Esophagus squamous epithelium (tissue), 5 donors: ENCODE measurements at places on chromosomes 2 and 18. TPM values are rescaled to one million over a fixed set of nuclear protein-coding genes. Genes with fewer than 3 reads are reported as not detected.

GRCh38 chr2:42150159-42150558 lies 19.0 kb upstream of the EML4 start:
- peaks cover 12% of the 10 kb centered on the region for H3K4me1 ChIP-seq
- no peaks in the 10 kb centered on the region for H3K27me3 ChIP-seq
- no peak overlapping the region for H3K27ac ChIP-seq

GRCh38 chr2:12769492-12770105 lies 52.9 kb downstream of the TRIB2 start:
- H3K4me3 ChIP-seq, result no peak overlapping the region
- no peaks in the 10 kb centered on the region for H3K27me3 ChIP-seq
- DNase-seq, result no peak
- H3K36me3 ChIP-seq, result no peaks in the 10 kb centered on the region

DNA sequence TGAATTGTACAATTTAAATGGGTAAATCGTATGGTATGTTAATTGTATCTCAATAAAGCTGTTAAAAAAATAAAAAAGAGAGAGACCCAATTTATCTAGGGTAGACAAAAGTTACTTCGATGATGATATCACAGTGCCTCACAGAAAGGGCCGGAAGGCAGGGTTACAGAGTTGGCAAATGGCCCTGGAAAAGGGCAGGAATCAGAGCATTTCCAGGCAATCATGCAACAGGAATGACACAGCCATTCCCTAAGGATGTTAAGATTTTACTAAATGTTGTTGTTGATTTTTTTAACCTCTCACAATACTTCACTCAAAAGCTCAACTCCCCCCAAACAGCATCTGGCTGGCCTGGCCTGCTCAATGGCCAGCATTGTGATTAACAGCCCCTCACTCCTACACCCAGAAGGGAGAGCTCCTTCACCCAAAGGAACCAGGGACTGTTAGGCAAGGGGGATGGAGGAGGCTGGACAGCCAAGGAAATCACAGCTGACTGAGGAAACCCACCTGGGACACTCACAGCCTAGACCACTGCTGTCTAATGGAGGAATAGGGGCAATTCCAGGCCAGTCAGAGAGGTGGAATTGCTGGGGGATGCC lies 7.7 kb upstream of the SP100 start:
- peak overlapping the region; percentile 62 for H3K27ac ChIP-seq
- H3K4me1 ChIP-seq, result peaks cover 22% of the 10 kb centered on the region
- no peaks in the 10 kb centered on the region for H3K36me3 ChIP-seq
- no peaks in the 10 kb centered on the region for H3K27me3 ChIP-seq

Gene KCNIP3
- 0.15 TPM for total RNA-seq

Gene LOXHD1
- not detected for total RNA-seq

- no peak overlapping the region for H3K4me3 ChIP-seq
- H3K27ac ChIP-seq, result no peak overlapping the region
- no peaks in the 10 kb centered on the region for H3K36me3 ChIP-seq
Observed at GRCh38 chr2:236254001-236254400, 10.2 kb downstream of the ASB18 start.

Gene SNED1
- 5.8 TPM for total RNA-seq

Gene LRP2
- not detected for total RNA-seq

DNA sequence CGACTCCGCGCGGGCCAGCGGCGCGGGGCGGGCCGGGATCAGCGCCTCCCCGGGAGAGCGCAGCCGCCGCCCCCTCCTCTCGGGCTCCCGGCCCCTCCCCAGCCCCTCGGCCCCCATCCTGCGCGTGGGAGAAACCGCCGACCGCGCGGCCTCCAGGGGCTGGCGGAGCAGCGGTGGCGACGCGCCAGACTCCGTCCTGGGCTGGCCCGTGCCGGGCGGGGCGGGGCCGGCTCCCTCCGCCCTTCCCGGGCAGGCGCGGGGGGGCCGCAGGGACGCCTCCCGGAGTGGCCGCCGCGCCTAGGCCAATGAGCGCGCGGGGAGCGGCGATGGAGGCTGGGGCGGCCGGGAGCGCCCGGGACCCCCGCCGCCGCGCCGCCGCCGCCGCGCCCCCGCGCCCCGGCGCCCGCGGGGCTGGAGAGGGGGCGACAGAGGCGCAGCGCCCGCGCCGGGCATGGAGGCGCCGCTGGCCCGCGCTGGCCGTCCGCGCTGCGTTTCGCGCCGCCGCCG lies 49.1 kb downstream of the KCNIP3 start:
- peak overlapping the region; percentile 86 for H3K27ac ChIP-seq
- H3K36me3 ChIP-seq, result no peaks in the 10 kb centered on the region
- peak overlapping the region; percentile 38 for H3K4me3 ChIP-seq
- peaks cover 13% of the 10 kb centered on the region for H3K4me1 ChIP-seq

- H3K36me3 ChIP-seq, result no peaks in the 10 kb centered on the region
- no peak overlapping the region for H3K27ac ChIP-seq
- H3K27me3 ChIP-seq, result no peaks in the 10 kb centered on the region
- no peak overlapping the region for H3K4me3 ChIP-seq
Observed at GRCh38 chr2:134555411-134555810, 163.4 kb downstream of the TMEM163 start.

- H3K4me1 ChIP-seq, result peaks cover 5% of the 10 kb centered on the region
- H3K27ac ChIP-seq, result no peak overlapping the region
- no peak for DNase-seq
- H3K27me3 ChIP-seq, result no peaks in the 10 kb centered on the region
- no peak overlapping the region for H3K4me3 ChIP-seq
Observed at GRCh38 chr18:3279201-3280185, 17.6 kb downstream of the MYL12B start.

GRCh38 chr18:43805646-43806194 lies 528.4 kb upstream of the SYT4 start:
- no peak for DNase-seq
- no peaks in the 10 kb centered on the region for H3K4me1 ChIP-seq
- H3K27ac ChIP-seq, result no peak overlapping the region
- H3K27me3 ChIP-seq, result no peaks in the 10 kb centered on the region

Gene CRYBA2
- total RNA-seq, result not detected

DNA sequence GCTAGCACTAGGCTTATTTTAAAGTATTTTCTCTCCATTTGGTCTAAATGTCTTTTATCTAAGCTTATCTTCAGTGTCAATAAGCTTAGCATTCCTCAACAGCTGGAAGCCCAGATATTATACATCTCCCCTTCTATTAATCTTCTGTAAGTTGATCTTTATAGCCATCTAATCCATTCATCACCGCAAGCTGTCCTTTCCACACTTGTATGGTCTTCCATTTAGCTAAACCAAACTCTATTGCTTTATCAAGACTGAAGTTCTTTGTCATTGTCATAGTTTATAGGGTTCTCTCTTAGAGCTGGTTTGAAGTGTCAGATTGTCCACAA lies 101.3 kb upstream of the GPR45 start:
- peaks cover 20% of the 10 kb centered on the region for H3K4me1 ChIP-seq
- no peaks in the 10 kb centered on the region for H3K36me3 ChIP-seq
- H3K27me3 ChIP-seq, result no peaks in the 10 kb centered on the region

GRCh38 chr18:9475643-9476591 lies 604 bp downstream of the RALBP1 start:
- H3K27me3 ChIP-seq, result no peaks in the 10 kb centered on the region
- peak overlapping the region; percentile 86 for H3K4me3 ChIP-seq
- peaks cover 35% of the 10 kb centered on the region for H3K4me1 ChIP-seq
- peaks cover 25% of the 10 kb centered on the region for H3K36me3 ChIP-seq

- no peak overlapping the region for H3K27ac ChIP-seq
- peaks cover 43% of the 10 kb centered on the region for H3K4me1 ChIP-seq
- no peaks in the 10 kb centered on the region for H3K27me3 ChIP-seq
- DNase-seq, result no peak
- no peaks in the 10 kb centered on the region for H3K36me3 ChIP-seq
Observed at GRCh38 chr2:120945832-120946499, 210.3 kb downstream of the GLI2 start.

Gene CYP27A1
- 3.5 TPM for total RNA-seq

Gene MEIS1
- 17.8 TPM for total RNA-seq

Gene CWC22
- total RNA-seq, result 19.0 TPM

- no peak overlapping the region for H3K4me3 ChIP-seq
- DNase-seq, result no peak
- no peaks in the 10 kb centered on the region for H3K4me1 ChIP-seq
- no peaks in the 10 kb centered on the region for H3K36me3 ChIP-seq
- no peak overlapping the region for H3K27ac ChIP-seq
Observed at GRCh38 chr18:77461062-77461688, 211.5 kb downstream of the GALR1 start.

DNA sequence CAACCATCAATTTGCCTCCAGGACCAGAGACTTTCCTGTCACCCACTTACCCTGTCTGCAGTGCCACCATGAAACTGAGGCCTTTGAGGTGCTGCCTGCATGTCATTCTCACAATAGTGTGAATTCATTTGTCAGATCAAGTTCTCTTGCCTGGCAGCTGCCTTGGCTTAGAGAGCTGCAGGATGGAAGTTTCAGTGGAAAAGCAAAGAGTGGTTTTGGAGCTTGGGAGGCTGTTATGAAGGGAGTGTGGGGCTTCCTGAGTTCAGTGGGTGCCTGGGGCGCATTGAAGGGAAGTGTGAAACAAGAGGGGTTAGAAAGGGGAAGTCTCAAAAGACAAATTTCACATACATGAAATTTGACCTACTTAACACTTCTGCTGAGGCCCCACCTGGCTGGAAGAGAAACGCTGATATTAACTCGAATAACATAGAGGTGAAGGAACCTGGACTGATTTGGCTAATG lies 7.9 kb upstream of the LBH start:
- no peaks in the 10 kb centered on the region for H3K27me3 ChIP-seq
- H3K4me3 ChIP-seq, result no peak overlapping the region
- H3K36me3 ChIP-seq, result no peaks in the 10 kb centered on the region
- no peak overlapping the region for H3K27ac ChIP-seq
- peaks cover 13% of the 10 kb centered on the region for H3K4me1 ChIP-seq
- DNase-seq, result no peak

- DNase-seq, result no peak
- no peak overlapping the region for H3K27ac ChIP-seq
- no peaks in the 10 kb centered on the region for H3K27me3 ChIP-seq
- H3K4me1 ChIP-seq, result no peaks in the 10 kb centered on the region
- H3K4me3 ChIP-seq, result no peak overlapping the region
- H3K36me3 ChIP-seq, result no peaks in the 10 kb centered on the region
Observed at GRCh38 chr2:208654056-208654455, 247.5 kb downstream of the PTH2R start.

- no peak for DNase-seq
- H3K27ac ChIP-seq, result no peak overlapping the region
- no peaks in the 10 kb centered on the region for H3K36me3 ChIP-seq
- no peaks in the 10 kb centered on the region for H3K27me3 ChIP-seq
- H3K4me1 ChIP-seq, result no peaks in the 10 kb centered on the region
Observed at GRCh38 chr18:9701609-9702349, 6.3 kb upstream of the RAB31 start.

Gene PLCL1
- 0.34 TPM for total RNA-seq

Gene DAW1
- 1.4 TPM for total RNA-seq

- H3K4me3 ChIP-seq, result no peak overlapping the region
- H3K27ac ChIP-seq, result no peak overlapping the region
- no peaks in the 10 kb centered on the region for H3K27me3 ChIP-seq
- no peak for DNase-seq
Observed at GRCh38 chr2:133602538-133602937, 34.3 kb upstream of the NCKAP5 start.

- DNase-seq, result no peak
- H3K4me1 ChIP-seq, result no peaks in the 10 kb centered on the region
- no peaks in the 10 kb centered on the region for H3K27me3 ChIP-seq
- no peak overlapping the region for H3K27ac ChIP-seq
Observed at GRCh38 chr18:74610051-74610615, 12.5 kb downstream of the ZNF407 start.

Gene D2HGDH
- 33.4 TPM for total RNA-seq

- no peak for DNase-seq
- no peak overlapping the region for H3K4me3 ChIP-seq
- H3K27me3 ChIP-seq, result no peaks in the 10 kb centered on the region
- no peak overlapping the region for H3K27ac ChIP-seq
Observed at GRCh38 chr2:137115081-137115794, 349.9 kb downstream of the THSD7B start.

DNA sequence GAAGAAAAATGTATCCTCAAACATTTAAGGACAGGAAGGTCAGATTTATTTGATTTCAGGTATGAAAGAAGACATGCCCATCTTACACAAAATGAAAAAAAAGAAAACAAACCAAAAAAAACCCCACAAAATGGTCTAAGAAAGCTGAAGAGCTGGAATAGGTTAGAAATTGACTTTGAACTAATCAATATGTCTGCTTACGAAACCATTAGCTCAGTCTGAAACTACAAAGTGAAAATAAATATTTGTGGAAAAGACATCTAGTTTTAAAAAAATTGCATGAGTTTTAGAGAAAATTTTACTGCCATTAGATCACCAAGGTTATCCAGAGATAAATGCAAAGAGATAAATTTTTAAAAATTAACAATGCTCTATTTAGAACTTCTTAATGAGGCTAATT lies 125.3 kb downstream of the TMEFF2 start:
- H3K27me3 ChIP-seq, result no peaks in the 10 kb centered on the region
- no peak for DNase-seq
- no peaks in the 10 kb centered on the region for H3K4me1 ChIP-seq
- no peak overlapping the region for H3K4me3 ChIP-seq

Gene CROCC2
- not detected for total RNA-seq

DNA sequence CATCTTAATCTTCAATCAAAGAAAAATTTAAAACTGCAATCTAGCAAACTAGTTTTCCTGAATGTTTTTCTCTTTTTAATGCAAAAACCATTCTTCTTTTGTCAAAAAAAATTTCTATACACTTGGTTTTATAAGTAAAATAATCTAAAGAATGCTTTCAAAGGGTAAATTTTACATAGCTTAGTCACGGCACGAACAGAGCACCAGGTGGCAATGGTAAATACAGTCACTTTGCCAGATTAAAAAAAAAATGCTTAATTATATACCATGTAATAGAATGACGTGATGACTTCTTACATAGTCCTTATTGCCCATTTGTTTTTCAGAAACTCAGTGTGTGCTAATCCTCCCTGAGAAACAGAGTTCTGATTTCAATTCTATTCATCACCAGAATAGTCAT lies 10.4 kb downstream of the FEZ2 start:
- H3K27me3 ChIP-seq, result no peaks in the 10 kb centered on the region
- no peak overlapping the region for H3K4me3 ChIP-seq
- no peak for DNase-seq
- H3K27ac ChIP-seq, result no peak overlapping the region
- H3K4me1 ChIP-seq, result peaks cover 23% of the 10 kb centered on the region

DNA sequence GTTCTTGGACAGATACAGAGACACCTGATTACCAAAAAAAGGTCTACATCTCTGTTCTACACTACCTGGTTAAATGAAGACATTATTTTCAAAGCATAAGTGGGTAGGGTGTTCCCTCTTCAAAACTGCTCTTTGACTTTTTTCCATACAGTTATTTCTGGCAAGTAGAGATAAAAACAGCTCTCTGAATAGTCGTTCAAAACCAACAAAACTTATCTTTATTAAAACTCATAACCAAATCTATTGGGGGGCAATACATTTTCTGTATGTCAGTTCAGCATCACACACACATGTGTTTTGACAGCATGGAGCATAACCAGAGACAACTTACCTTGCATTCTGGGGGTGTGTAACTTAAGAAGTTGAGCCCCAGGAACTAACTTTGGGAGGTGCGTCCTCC lies 149.0 kb upstream of the EPC2 start:
- no peak for DNase-seq
- H3K4me1 ChIP-seq, result no peaks in the 10 kb centered on the region
- no peak overlapping the region for H3K27ac ChIP-seq

Gene STPG4
- total RNA-seq, result not detected

Gene QPCT
- total RNA-seq, result 10.5 TPM
